GM12878 (cell line): ENCODE measurements at places on chromosomes 12 and 14. TPM values are rescaled to one million over a fixed set of nuclear protein-coding genes. Genes with fewer than 3 reads are reported as not detected.

DNA sequence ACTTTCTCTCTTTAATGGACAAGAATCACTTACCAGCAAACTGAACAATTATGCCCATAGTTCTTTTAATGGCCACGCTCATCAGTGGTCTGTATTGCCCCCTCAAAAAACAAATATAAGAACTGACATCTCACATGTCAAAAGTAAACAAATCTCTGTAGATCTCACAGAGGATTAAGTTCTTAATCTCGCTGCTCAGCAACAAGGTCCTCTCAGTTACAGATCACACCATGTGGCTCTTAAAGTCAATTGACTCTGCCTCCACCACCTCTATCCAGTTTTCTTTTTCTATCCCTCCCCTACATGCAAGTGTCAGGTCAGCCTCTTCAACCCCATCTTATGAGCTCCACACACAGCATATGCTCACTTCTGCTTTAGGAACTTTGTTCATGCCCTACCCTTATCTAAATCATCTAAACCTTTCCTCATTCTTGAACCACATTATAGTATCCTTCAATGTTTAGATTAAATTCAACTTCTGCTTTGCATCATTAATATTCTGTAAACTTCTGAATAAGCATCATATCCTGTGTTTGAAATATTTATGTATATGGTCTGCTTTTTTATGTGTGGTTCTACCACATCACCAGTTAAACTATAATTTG is 7.2 kb downstream of the ADAM20 start:
- no peaks in the 10 kb centered on the region for H3K4me1 ChIP-seq
- no peaks in the 10 kb centered on the region for H3K36me3 ChIP-seq

DNA sequence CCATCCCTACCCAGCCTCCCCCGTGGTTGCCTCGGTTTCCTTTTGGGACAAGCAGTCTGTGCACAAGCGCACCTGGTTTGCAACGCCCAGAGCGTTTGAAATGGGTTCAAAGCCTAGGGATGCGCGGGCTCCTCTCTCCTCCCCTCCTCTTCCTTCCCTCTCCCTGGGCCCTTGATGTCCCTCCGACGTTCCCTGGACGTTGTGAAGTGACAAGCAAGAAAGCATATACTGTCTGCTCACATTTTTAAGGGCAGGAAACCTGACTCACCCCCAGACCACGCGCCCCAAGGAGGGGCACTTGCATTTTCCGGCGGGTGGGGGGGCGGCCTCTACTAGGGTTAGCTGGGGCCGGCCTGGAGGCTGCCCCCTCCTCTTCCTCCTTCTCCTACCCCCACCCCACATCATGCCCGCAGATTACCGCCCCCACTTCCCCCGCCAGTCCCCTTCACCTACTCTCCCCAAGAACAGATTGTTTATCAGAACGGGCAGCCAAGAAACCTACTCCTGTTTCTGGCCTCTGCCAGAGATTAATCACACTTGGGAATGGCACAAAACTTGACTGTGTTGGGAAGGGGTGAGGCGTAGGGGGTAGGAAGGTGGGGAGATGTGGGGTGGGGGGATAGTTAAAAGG is 9.5 kb upstream of the IRF2BPL start:
- H3K4me1 ChIP-seq: peaks cover 80% of the 10 kb centered on the region
- no peak overlapping the region for H3K27ac ChIP-seq
- DNase-seq: no peak
- no peaks in the 10 kb centered on the region for H3K27me3 ChIP-seq
- no peak overlapping the region for H3K4me3 ChIP-seq
- no peaks in the 10 kb centered on the region for H3K36me3 ChIP-seq

DNA sequence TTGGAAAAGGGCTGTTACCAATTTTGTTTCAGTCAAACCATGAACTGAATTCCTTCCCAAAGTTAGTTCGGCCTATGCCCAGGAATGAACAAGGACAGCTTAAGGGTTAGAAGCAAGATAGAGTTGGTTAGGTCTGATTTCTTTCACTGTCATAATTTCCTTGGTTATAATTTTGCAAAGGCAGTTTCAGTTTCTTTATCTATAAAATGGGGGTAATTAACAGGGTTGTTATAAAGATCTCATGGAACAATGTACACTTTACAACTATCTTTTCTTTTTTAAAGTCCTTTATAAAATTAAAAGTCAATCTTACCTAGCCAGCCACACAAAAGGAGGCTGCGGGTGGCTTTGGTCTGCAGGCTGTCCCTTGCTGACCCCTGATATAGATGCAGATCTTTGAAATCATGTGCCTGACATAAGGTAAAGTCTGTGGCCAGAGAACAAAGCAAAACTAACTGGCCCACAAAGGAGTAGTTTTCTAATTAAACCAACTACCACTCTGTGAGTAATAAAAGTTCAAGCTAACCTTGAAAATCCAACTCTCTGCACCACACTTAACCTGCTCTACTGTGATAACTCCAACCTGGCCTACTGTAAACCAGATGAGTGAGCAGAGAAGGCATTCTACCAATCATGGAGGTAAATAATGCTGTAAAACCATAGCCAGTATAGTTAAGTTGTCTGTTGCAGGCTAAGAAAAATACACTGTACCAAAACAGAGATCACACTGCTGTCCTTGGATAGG is 49.5 kb downstream of the SLC38A1 start:
- H3K36me3 ChIP-seq: peaks cover 25% of the 10 kb centered on the region
- DNase-seq: no peak
- H3K27me3 ChIP-seq: no peaks in the 10 kb centered on the region
- H3K27ac ChIP-seq: peak overlapping the region; percentile 87
- peak overlapping the region; percentile 44; the same call in 1 of the 2 replicates for H3K4me3 ChIP-seq

- H3K27me3 ChIP-seq: no peaks in the 10 kb centered on the region
- peak; percentile 7 for DNase-seq
- H3K4me3 ChIP-seq: no peak overlapping the region
- no peak overlapping the region for H3K27ac ChIP-seq
Observed at GRCh38 chr12:54759751-54760150, 94.6 kb upstream of the MUCL1 start.

GRCh38 chr12:55937981-55938380 is 7.0 kb downstream of the DGKA start:
- no peaks in the 10 kb centered on the region for H3K27me3 ChIP-seq
- no peak overlapping the region for H3K27ac ChIP-seq
- no peak for DNase-seq
- H3K36me3 ChIP-seq: no peaks in the 10 kb centered on the region; the same call in none of the 2 replicates

DNA sequence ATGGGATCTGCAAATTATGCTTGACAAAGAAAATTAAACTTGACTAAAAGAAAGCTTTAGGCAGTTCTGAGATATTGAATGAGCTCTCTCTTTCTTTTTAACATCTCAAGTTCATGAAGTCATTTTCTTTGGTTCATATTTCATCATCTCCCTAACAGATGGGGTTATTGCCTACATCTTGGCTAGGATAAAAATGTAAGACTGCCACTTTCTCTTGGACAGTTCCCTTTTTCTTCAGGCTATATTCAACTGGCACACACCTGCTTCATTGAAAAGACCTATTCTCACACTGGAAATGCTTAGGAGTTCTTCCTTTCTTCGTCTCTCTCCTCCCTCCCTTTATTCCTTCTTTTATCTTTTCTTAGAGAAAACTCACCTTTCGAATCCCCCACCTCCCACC is 355.9 kb upstream of the SEL1L start:
- no peak overlapping the region for H3K27ac ChIP-seq
- DNase-seq: no peak
- H3K36me3 ChIP-seq: no peaks in the 10 kb centered on the region
- no peaks in the 10 kb centered on the region for H3K4me1 ChIP-seq

- DNase-seq: no peak
- H3K27ac ChIP-seq: no peak overlapping the region
- H3K27me3 ChIP-seq: no peaks in the 10 kb centered on the region
- no peak overlapping the region for H3K4me3 ChIP-seq
- no peaks in the 10 kb centered on the region for H3K36me3 ChIP-seq
Observed at GRCh38 chr14:99047441-99048031, 224.5 kb downstream of the BCL11B start.

GRCh38 chr12:11778713-11779685 is 129.5 kb downstream of the ETV6 start:
- no peak overlapping the region for H3K4me3 ChIP-seq
- H3K27me3 ChIP-seq: no peaks in the 10 kb centered on the region
- peaks cover 12% of the 10 kb centered on the region for H3K36me3 ChIP-seq
- H3K4me1 ChIP-seq: peaks cover 74% of the 10 kb centered on the region
- H3K27ac ChIP-seq: peak overlapping the region; percentile 95

DNA sequence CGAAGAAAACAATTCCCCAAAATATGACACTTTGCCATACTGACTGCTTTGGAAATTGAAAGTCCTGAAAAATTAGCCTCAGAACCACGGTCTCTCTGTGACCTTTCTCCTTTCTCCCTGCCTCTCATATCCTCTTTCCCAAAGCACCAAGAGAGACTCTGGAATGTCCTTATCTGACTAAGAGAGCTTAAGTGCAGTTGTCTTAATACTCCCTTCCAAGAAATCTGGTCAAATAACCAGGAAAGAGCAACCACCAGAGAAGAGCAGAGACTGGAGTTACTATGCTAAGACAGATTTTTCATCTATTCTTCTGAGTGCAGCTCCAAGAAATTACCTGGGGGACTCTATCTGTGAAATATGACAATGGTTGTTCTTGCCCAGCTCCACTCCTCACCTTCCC is 10.5 kb upstream of the BTG1 start:
- H3K4me3 ChIP-seq: no peak overlapping the region; the same call in 1 of the 2 replicates
- no peak overlapping the region for H3K27ac ChIP-seq
- DNase-seq: no peak

DNA sequence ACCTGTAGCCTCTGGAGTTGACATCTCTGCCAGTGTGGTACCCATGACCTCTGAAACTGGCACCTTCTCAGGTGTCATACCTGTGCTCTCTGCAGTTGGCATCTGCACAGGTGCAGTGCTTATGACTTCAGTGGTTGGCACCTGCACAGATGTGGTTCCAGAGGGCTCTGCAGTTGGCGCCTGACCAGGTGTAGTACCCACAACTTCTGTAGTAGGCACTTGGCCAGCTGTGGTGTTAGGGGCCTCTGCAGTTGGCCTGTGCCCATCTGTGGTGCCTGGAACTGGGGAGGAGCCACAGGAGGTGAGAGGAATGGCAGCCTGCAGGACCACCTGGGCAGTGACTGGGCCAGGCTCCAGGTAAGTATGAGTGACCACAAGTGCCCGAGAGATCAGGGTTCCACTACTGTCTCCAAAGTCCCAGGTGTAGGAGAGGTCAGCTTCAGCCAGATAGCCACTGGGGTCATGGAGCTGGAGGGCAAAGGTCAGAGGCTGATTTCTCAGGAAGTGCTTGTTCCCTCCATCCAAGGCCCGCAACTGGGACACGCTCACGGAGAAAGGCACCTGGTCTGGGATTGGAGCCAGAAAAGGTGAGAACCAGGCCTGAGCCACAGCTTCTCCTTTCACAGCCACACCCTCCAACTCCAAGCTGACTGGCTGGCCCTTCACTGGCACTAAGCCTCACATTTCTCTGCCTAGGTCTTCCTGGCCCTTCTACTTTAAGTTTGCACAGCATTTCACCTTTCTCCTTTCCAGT is 8.6 kb downstream of the PMEL start:
- no peaks in the 10 kb centered on the region for H3K4me1 ChIP-seq
- peaks cover 5% of the 10 kb centered on the region for H3K36me3 ChIP-seq
- no peak overlapping the region for H3K27ac ChIP-seq

DNA sequence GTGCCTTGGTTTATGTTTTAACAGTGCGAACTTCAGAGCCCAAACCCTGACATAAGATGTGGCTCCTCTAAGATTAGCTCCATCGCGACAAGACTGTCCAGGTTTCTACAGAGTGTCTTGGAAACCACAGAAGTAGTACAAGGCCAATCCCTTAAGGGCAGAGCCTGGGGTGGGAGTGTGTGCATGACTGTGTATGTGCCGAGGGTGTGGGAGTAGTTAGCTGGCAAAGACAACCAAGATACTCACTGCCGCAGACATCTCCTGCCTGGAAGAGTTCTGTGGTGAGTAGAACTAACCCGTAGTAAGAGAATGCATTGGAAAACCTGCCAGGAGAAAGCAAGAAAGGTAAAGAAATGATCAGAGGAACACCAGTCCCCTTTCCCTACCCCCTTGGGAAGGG is 54.1 kb downstream of the DAO start:
- peaks cover 26% of the 10 kb centered on the region for H3K4me1 ChIP-seq
- no peak overlapping the region for H3K4me3 ChIP-seq
- no peaks in the 10 kb centered on the region for H3K36me3 ChIP-seq
- DNase-seq: no peak
- no peaks in the 10 kb centered on the region; the same call in none of the 2 replicates for H3K27me3 ChIP-seq

DNA sequence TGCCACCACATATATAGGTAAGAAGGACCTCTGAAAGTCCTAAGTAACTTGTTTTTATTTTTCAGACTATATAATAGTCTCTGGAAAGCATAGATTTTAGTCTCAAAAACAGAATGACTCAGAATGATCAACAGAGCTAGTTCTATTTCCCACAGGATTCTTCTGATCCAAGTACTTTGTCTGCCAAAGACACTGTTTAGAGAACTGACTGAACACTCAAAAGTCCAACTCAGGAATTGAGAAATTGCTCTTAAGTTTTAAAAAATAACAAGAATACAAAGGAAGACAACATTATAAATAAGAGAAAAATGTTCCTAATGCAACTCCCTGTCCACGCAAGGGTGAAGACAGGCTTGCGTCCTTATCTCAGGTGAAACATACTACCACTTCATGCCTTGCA is 29.0 kb downstream of the LGMN start:
- H3K4me3 ChIP-seq: no peak overlapping the region
- no peaks in the 10 kb centered on the region for H3K27me3 ChIP-seq
- H3K27ac ChIP-seq: no peak overlapping the region
- H3K4me1 ChIP-seq: no peaks in the 10 kb centered on the region

- peaks cover 3% of the 10 kb centered on the region for H3K4me1 ChIP-seq
- H3K27ac ChIP-seq: no peak overlapping the region
- H3K4me3 ChIP-seq: no peak overlapping the region
- H3K27me3 ChIP-seq: no peaks in the 10 kb centered on the region
- no peaks in the 10 kb centered on the region for H3K36me3 ChIP-seq
Observed at GRCh38 chr12:45205165-45205825, 10.6 kb upstream of the ANO6 start.

GRCh38 chr12:107845980-107846659 is 71.6 kb downstream of the ASCL4 start:
- no peak overlapping the region for H3K27ac ChIP-seq
- H3K4me3 ChIP-seq: no peak overlapping the region
- no peaks in the 10 kb centered on the region for H3K36me3 ChIP-seq
- H3K4me1 ChIP-seq: no peaks in the 10 kb centered on the region
- no peak for DNase-seq

GRCh38 chr12:112839386-112839972 is 47.9 kb downstream of the RPH3A start:
- H3K27me3 ChIP-seq: no peaks in the 10 kb centered on the region
- H3K27ac ChIP-seq: no peak overlapping the region
- no peaks in the 10 kb centered on the region for H3K4me1 ChIP-seq
- H3K36me3 ChIP-seq: no peaks in the 10 kb centered on the region

GRCh38 chr12:101732318-101732717 is 6.9 kb downstream of the SYCP3 start:
- H3K4me1 ChIP-seq: no peaks in the 10 kb centered on the region
- no peaks in the 10 kb centered on the region for H3K27me3 ChIP-seq
- H3K36me3 ChIP-seq: no peaks in the 10 kb centered on the region
- no peak for DNase-seq
- H3K27ac ChIP-seq: no peak overlapping the region
- no peak overlapping the region for H3K4me3 ChIP-seq

PA2G4 gene
- total RNA-seq: 277 and 280 TPM in 2 replicates

CCDC197 gene
- not detected in 2 replicates for total RNA-seq

CLEC14A gene
- total RNA-seq: 0.11 TPM in 1 of 2 replicates, not detected in the other

CLEC4D gene
- total RNA-seq: not detected in 2 replicates
